ENCODE measurements at places on chromosomes 16 and 17.
A peak's percentile ranks its signal among the peaks of the same experiment; 100 is the strongest.

- DNase-seq, result peak; percentile 41
Measured at GRCh38 chr17:78474614-78475146, 96.2 kb downstream of the PGS1 start.

- no peak for DNase-seq
Measured at GRCh38 chr17:33811004-33811760, 443.9 kb upstream of the CCL2 start.

DNA sequence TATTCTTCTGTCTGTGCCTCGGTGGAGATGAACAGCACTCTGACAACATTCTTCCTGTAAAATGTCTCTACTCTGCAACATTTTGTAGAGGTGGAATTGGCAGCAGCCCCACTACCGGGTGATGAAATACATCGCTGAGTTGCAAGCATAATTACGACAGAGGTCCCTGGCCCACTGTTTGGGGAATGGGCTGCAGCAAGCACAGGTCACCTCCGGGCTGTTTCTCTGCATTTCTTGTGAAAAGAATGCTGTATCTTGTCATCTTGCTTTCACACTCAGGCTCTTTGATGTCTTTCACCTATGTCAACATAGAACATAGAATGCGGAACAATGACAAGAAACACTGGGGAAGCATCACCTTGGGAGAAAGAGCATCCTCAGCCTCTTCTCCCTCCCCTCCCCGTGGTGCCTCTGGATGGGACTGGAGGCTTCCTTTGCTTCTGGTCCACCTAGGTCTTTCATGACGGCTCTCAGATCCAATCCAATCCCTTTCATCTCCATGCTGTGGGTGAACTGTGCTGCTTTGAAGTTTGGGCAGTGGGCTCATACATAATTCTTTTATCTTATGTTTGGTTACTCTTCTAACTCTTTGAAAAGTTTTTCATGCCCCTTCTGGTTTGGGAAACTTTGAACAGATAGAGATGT is 265.0 kb downstream of the PHKB start:
- no peak for DNase-seq

DNA sequence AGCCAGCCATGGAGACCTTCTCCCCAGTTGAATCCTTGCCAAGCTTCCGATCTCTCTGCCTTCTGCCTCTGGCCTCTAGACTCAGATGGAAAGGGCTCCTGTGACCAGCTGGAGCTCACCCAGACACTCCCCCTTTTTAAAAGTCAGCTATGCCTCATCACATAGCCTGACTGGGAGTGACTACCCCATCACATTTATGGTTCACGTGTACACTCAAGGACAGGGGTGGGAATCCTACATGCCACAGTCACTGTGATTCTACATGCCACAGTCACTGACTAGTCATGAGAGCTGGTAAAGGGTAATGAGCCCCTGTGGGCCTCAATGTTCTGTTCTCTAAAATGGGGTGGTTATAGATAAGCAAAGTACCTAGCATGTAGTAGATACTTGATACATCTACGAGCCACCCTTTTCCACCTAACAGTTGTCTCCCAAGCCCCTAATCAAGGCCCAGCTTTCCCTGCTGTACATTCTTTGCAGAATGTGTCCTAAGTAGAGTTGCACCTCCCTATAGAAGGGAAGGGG is 85.1 kb downstream of the RGS9 start:
- DNase-seq, result no peak

DNA sequence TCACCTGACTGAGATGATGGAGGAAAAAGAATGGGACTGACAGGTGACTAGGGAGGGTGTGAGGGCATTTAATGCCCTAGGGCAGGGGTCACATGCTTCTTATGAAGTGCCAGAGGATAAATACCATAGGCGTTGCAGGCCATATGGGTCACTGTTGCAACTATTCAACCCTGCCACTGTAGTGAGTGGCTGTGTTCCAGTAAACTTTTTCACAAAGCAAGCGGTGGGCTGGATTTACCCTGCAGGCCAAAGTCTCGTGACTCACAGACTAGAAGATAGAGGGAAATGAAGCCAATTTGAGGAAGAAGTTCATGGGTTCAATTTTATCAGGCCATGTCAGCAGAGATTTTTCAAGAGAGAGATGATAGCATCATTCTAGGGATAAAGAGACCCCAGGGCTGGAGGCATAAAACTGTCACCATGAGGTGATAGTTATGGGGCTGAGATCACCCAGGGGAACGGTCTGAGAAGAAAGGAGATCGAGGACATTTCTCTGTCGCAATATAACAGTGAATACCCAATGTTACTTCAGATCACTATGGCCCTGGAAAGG is 8.6 kb downstream of the ARHGAP17 start:
- DNase-seq, result no peak

DNA sequence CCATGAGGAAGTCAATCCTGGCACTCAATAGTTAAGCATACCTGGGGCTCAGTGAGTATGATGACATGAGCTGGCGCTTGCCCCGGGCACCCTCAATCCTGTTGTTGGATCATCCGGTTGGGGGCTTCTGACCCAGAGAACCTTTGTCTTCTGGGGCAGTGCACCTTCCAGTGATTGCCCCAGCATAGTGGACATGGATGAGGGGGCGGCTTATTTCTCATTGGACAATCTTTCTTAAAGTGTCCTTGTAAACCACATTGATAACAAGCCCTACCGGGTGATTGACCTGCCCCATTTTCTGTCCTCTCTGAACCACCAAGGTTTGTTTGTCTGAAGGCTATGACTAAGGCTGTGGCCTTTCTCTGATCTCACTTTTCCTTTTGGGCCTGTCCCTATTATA is 18.2 kb downstream of the IGSF6 start:
- no peak for DNase-seq

DNA sequence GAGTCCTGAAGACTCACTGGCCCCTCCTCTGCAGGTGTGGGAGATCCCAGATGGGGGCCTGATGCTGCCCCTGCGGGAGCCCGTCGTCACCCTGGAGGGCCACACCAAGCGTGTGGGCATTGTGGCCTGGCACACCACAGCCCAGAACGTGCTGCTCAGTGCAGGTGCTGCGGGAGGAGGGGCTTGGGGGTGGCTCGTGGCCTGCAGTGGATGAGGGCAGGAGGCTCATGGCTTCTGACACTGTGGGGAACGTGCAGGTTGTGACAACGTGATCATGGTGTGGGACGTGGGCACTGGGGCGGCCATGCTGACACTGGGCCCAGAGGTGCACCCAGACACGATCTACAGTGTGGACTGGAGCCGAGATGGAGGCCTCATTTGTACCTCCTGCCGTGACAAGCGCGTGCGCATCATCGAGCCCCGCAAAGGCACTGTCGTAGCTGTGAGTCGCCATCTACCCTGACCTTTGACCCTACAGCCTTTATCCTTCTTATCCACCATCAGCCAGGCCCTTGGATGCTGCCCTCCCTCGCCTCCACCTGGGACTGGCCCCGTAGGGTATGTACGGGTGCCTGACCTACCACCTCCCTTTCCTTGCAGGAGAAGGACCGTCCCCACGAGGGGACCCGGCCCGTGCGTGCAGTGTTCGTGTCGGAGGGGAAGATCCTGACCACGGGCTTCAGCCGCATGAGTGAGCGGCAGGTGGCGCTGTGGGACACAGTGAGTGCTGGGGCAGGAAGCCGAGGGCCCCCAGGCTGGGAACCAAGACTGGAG is 3.6 kb downstream of the CORO1A start:
- DNase-seq, result peak; percentile 89

- DNase-seq, result no peak
Measured at GRCh38 chr16:89436366-89436765, 54.0 kb downstream of the ANKRD11 start.

- no peak for DNase-seq
Measured at GRCh38 chr16:56851671-56852400, 13.2 kb upstream of the SLC12A3 start.

- peak; percentile 30 for DNase-seq
Measured at GRCh38 chr17:78338486-78339259, 21.2 kb downstream of the SOCS3 start.

- no peak for DNase-seq
Measured at GRCh38 chr16:68636064-68636560, 9.0 kb upstream of the CDH3 start.

- peak; percentile 48 for DNase-seq
Measured at GRCh38 chr16:23836404-23837311, 875 bp downstream of the PRKCB start.

DNA sequence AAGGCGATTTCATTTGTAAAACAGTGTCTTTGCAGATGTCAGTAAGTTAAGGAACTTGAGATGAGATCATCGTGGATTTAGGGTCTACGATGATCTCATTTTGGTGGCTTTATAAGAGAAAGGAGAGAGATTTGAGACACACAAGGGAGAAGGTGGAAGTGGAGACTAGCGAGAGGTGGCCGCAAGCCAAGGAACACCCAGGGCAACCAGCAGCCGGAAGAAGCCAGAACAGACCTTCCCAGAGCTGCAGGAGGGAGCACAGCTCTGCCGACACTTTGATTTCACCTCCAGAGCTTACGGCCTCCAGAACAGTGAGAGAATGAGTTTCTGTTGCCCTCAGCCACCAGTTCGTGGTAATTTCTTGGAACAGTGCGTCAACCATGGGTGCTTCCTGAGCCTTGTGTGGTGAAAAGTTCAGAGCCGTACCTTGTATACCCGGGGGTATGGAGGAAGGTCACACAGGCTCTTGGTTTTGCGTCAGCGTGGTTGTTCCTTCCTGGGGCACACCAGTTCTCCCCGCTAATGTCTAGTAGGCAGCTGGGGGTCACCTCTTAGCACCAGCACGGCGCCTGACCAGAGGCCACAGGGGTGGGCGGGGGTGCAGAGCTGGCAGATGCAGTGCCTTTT is 12.9 kb upstream of the SEC14L1 start:
- DNase-seq, result peak; percentile 85

DNA sequence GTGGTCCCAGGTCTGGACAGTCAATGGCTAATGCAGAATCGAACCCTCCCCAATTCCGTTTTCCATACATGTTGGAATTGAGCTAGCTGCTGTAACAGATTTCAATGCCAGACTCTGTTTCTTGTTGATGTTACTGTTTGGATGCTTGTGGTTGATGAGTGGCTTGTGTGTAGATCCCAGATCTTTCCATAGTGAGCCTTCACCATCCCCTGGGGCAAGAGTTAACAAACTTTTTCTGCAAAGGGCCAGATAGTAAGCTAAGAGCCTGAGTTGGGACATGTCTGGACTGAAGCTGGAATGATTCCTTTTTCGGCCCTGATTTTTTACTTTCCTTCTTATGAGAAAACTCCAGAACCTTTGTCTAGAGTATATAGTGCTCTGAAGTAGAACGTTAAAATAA is 296.3 kb downstream of the CPPED1 start:
- DNase-seq, result no peak

GRCh38 chr17:46818316-46818928 is at the start of gene WNT3:
Gene WNT3, minus strand, starts transcription at chr17:46818692. Its CDS starts 95 bp downstream, at chr17:46818597.
- DNase-seq, result peak; percentile 50
